ENCODE measurements at places on chromosomes 5 and 9.

- peak; percentile 42 for DNase-seq
Measured at GRCh38 chr9:119968836-119969707, 599.8 kb upstream of the BRINP1 start.

DNA sequence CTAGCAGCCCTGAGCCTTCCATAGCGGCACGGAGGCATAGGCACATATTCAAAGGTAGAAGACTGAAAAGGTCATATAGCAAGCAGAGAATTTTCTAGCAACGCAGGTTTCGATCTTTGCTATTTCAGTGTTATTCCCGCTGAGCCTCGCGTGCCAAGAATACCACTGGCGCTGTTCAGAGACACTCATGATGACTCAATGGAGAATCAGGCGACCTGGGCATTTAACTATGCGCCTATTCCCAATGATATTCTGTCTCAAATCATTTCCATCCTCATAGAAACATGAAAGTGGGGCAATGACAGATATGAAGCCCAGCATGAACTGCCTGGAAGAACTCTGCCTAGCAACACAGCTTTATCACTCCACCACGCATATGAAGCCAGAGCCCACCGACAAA lies 59.9 kb downstream of the EFNA5 start:
- no peak for DNase-seq

DNA sequence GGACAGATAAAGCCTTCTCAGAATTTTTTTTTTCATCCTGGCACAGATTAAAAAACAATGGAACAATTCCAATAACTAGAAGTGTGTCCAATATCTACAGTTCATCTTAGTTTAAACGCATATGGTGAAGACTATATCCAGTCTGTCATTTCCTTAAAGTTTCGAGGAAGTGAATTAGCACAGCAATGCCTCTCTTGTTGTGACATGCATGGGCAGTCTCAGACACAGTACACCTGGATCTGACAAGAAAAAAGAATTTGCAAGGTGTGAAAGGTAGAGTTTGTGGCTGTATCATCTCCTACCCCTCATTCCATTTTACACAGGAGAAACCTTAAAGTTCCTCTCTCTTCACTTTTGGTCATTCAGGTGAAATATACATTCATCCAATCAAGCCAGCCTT lies 100.6 kb upstream of the ADAMTS19 start:
- DNase-seq: no peak

GRCh38 chr9:88680505-88681160 lies 145.7 kb downstream of the NXNL2 start:
- DNase-seq: no peak

DNA sequence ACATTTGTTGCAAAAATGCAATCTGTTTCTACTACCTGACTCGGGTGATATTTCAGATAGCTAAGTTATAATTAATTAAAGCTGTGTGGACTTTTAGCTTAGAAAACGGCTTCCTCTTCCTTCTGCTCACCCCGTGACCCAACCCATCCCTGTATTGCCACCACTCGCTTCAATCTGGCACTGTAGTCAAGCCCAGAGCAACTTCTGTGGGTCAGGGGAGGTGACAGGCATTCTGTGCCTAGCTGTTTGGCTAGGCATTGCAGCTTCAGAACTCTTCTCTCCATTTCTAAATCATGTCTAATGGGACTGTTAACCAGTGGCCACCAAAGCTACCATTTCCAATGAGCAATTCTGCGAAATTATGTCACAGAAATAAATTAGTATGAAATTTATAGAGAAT lies 179.7 kb upstream of the TLX3 start:
- DNase-seq: no peak

DNA sequence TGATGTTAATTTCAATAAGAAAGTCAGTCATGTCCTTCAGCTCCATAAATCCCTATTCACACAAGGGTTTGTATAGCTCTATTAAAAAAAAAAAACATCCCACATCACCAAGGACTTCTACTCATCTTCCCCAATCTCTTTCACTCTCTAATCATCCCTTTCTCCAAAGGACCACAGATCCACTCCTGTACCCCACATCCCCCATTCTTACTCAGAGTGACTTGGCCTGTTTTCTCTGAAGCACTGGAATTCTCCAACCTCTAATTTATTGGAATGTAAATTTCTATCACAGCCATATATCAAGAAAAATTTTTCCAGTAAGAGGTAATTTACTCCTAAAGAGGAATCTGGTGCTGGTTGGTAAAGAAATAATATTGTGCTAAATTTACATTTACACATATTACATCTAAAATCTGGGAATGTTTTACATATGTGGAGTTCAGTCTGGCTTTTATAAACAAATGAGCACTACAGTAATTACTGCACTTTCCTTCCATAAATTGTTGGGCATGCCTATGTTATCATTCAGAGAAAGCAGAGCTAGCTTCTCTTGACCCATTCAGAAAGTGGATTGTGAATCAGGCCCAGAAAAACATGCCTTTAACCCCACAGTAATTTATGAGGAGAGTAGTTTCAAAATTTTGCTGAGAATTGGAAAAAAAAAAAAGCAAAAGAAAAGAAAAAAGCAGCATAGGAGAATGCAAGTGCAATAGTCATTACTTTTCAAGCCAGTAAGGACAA lies 399.5 kb upstream of the TNC start:
- DNase-seq: no peak

DNA sequence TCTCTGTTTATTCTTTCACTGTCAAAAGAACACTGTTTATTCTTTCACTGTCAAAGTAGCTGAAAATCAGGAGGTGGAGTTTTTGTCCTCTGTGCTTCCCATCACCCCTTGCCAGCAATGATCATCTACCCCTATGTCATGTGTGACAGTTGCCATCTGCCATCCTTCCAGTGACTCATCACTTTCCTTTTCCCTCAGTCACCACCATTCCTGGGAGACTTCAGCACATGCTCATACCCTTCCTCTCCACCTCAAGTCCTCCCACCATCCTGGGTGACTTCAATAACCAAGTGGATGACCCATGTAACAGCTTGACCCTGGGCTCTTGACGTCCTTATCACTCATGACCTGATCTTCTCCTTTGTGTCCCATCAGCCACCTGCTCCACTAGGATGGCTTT lies 43.3 kb upstream of the RASEF start:
- no peak for DNase-seq

DNA sequence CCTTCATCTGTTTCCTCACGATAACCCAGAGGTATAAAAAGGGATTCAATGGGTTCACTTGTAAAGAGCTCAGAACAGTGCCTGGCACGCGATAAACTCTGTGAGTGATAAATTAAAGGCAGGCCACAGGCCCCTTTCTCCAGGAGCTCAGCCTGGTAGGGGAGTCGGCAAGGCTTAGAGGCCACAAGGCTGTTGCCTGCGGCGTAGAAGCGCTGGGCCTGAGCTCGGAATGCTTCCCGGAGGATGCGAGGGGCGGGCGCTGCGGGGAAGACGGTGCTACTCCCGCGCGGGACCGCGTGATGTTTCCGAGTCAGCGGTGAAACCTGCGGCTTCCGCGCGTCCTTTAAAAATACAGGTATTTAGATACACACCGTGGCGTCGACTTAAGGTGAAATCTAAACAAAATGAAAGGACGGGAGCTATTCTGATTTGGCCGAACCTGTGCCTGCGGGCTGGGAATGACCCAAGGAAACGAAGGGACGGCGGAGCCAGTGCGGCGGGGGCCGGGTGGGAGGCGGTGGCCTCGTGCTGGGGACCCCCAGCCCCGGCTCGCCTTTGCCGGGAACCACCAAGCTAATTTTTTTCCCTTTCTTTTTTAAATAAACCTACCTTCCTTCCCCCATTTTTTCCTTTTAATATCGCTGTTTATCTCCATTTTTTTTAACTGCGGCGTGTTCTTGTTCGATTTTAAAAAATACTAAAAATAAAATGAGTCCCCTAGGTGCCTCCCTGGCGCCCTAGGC lies 6.2 kb downstream of the NKX2-5 start:
- no peak for DNase-seq

- no peak for DNase-seq
Measured at GRCh38 chr9:78040726-78041125, 9.1 kb upstream of the GNAQ start.

DNA sequence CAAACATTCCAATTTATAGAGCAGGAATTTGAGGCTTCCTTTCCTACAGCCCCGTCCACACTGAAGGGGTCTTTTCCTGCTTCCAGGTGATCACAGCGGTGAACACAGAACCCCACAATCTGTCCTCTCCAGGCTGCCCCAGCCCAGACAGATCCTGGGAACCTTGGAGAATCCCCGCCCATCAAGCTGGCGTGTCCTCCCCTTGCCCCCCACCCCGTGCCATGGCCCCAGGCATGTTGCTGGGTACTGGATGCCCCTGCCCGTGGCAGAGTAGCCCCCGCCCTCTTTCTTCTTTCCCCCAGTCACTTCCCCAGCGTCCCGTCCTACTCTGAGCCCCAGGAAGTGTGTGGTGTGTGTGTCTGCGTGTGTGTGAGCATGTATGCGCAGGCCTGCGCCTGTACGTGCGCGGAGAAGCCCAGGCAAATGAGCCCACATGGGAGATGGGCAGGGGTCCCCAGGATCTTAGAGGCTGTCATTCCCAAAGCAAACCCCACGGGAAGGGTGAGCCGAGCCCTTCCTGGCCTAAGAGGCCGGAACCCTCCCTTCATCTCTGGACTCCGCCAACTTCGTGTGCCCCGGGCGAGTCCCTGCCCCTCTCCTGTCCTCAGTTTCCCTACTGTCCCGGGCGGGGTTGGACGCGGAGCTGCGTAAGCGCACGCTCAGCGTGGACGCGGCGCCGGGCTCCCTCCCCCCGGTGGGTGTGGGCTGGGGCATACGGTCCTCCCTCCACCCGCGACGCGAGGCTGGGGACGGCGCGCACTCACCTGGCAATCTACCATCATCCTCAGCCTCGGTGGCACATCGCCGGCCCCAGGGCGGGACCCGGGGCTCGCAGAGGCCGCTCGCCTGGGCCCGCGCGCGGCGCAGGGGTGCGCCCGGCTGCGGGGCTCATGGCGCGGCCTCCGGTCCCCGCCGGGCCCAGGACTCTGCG lies 15.2 kb downstream of the GBGT1 start:
- no peak for DNase-seq

- DNase-seq: no peak
Measured at GRCh38 chr5:11792621-11793020, 111.6 kb downstream of the CTNND2 start.

- no peak for DNase-seq
Measured at GRCh38 chr9:93244101-93244500, 60.2 kb downstream of the WNK2 start.

All from NCI-H1092 (cell line).